Activated CD8-positive, alpha-beta memory T cell treated with anti-CD3 and anti-CD28 coated beads, Interleukin-2, amount 10 ng/mL, durations not matched to agents 7 days and 5 days (primary cell): ENCODE measurements at places on chromosomes 7 and 10. TPM values are rescaled to one million over a fixed set of nuclear protein-coding genes. Genes with fewer than 3 reads are reported as not detected.

Gene GPR85
- total RNA-seq, result not detected

Gene VIPR2
- total RNA-seq, result not detected

GRCh38 chr10:13681960-13682359 lies 95.2 kb downstream of the PRPF18 start:
- H3K4me1 ChIP-seq, result no peaks in the 10 kb centered on the region
- H3K27ac ChIP-seq, result no peak overlapping the region
- H3K4me3 ChIP-seq, result no peak overlapping the region
- H3K36me3 ChIP-seq, result no peaks in the 10 kb centered on the region
- H3K27me3 ChIP-seq, result peaks cover 13% of the 10 kb centered on the region

DNA sequence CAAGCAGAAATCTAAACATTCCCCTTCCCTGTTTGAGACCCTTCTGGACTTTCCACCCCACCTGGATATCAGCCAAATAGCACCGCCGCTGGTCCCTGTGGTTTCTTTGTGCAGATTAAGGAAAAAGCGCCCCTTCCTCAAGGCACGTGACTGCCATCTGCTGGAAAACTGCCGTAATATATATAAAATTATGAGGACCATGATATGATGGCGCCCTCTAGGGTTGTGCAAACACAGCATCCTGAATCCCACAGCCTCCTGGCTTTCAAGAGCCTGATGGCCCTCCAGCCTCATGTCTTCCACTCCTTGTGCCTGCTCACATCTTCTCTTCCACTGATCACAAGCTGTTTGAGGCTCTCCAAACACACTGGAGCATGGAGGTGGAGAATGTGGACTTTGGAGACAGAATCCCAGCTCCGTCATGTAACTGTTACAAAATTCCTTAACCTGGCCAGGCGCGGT lies 121.3 kb downstream of the MYL10 start:
- peaks cover 23% of the 10 kb centered on the region for H3K4me1 ChIP-seq
- no peaks in the 10 kb centered on the region for H3K36me3 ChIP-seq
- peak; percentile 56 for DNase-seq
- H3K4me3 ChIP-seq, result no peak overlapping the region
- no peak overlapping the region for H3K27ac ChIP-seq
- peaks cover 7% of the 10 kb centered on the region for H3K27me3 ChIP-seq

- no peaks in the 10 kb centered on the region for H3K27me3 ChIP-seq
- H3K4me3 ChIP-seq, result no peak overlapping the region
- no peaks in the 10 kb centered on the region for H3K4me1 ChIP-seq
- H3K27ac ChIP-seq, result no peak overlapping the region
- no peak for DNase-seq
- peaks cover 2% of the 10 kb centered on the region for H3K36me3 ChIP-seq
These were observed 51.0 kb downstream of the AMZ1 start for GRCh38 chr7:2738766-2739549.

GRCh38 chr10:29734640-29734961 lies 99.8 kb upstream of the SVIL start:
- H3K36me3 ChIP-seq, result no peaks in the 10 kb centered on the region
- no peak for DNase-seq
- peaks cover 8% of the 10 kb centered on the region for H3K4me1 ChIP-seq
- H3K27ac ChIP-seq, result no peak overlapping the region
- peak overlapping the region; percentile 43 for H3K4me3 ChIP-seq

DNA sequence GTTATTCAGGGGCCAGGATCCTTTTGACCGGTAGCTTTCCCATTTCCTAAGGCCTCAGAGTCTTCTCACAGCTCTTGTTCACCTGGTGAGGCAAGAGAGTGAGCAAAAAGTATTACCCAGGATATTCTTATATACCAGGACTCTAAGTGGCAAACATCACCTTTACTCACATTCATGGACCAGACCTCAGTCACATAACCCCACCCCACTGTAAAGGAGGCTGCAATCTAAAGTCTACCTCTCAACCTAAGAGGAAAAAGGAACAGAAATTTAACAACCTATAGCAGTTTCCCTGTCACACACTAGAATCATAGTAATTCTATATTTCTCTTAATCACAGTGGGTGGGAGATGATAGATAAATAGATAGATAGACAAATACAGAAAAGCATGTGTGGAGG lies 176.0 kb upstream of the PTPRZ1 start:
- H3K27me3 ChIP-seq, result no peaks in the 10 kb centered on the region
- DNase-seq, result no peak
- no peaks in the 10 kb centered on the region for H3K4me1 ChIP-seq
- H3K27ac ChIP-seq, result no peak overlapping the region
- H3K4me3 ChIP-seq, result no peak overlapping the region
- no peaks in the 10 kb centered on the region for H3K36me3 ChIP-seq

- H3K4me3 ChIP-seq, result no peak overlapping the region
- H3K27ac ChIP-seq, result no peak overlapping the region
- H3K36me3 ChIP-seq, result no peaks in the 10 kb centered on the region
- DNase-seq, result no peak
- H3K27me3 ChIP-seq, result peaks cover 10% of the 10 kb centered on the region
These were observed 20.2 kb downstream of the DDC start for GRCh38 chr7:50544992-50545391.

GRCh38 chr10:79274279-79275104 lies 72.8 kb upstream of the PPIF start:
- no peak for DNase-seq
- no peak overlapping the region for H3K27ac ChIP-seq
- peaks cover 11% of the 10 kb centered on the region for H3K36me3 ChIP-seq
- H3K27me3 ChIP-seq, result no peaks in the 10 kb centered on the region
- no peak overlapping the region for H3K4me3 ChIP-seq

GRCh38 chr10:70914316-70914864 lies 26.0 kb upstream of the PCBD1 start:
- no peaks in the 10 kb centered on the region for H3K36me3 ChIP-seq
- H3K4me3 ChIP-seq, result no peak overlapping the region
- DNase-seq, result no peak
- no peak overlapping the region for H3K27ac ChIP-seq

GRCh38 chr7:155941688-155942087 lies 129.4 kb upstream of the SHH start:
- DNase-seq, result no peak
- H3K4me1 ChIP-seq, result no peaks in the 10 kb centered on the region
- H3K27me3 ChIP-seq, result no peaks in the 10 kb centered on the region
- no peak overlapping the region for H3K4me3 ChIP-seq
- no peak overlapping the region for H3K27ac ChIP-seq
- no peaks in the 10 kb centered on the region for H3K36me3 ChIP-seq

DNA sequence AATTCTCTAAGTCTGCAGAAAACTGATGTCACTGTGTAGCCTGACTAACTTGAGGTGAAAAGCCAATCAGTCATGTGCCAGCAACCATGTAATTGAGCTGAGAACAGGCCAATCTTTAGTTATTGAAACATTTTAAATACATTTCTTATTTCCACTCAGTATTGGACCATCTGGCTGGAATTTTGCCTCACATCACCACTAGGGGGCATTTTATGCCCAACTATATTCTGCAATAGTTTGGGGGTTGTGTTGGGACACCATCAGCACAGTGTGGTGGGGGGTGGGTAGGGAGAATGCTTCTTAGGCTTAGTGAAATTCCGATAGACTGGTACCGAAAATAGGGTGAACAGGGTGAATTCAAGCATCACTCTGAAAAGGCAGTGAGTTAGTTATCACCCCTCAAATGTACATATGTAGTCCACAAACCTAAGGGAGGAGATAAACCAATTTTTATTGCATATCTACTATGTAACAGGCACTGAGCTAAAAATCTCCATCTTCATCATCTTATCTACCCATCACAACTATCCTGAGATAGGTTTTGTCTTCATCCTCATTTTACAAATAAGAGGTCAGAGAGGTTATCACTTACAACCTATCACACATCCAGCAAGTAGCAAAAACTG lies 17.8 kb downstream of the NPSR1 start:
- no peak for DNase-seq
- no peaks in the 10 kb centered on the region for H3K4me1 ChIP-seq
- no peak overlapping the region for H3K4me3 ChIP-seq
- peaks cover 3% of the 10 kb centered on the region for H3K27me3 ChIP-seq

DNA sequence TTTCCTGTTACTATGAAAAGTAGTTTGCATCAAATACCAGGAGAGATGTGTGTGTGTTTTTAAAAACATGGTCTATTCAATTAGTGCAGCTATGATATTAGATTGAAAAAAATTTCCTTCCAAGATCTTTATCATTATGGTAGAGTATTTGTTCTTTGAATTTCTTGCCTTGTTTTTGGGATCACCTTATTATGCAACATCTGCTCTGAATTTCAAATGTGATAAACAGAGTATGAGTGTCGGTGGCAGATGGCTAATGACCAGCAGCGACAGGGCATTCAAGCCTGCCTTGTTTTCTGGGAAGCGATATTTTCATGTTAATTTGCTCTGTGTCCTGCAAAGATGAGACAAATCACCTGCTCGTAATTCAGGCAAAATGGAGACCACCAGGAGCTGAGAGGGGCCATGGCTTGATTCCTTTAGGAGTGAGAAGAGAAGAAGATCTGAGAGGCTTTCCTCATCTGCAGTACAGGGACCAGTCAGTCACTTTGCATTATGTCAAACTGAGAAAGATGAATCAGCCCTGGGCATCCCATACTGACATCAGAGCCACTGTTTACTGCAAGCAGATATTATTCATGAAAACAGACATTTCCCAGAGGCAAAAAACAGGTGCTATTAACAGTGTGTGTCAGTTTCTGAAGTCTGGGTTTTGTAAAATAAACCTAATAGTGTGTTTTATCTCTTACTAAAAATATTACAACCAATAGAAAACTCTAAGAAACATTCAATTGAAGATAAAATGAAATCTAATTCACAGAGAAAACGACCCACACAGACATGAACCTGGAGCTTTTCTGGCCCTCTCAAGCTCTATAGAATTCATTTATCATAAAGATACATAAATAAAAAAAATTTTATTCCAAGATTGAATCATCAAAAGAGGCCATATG lies 67.6 kb downstream of the CDK6 start:
- peaks cover 60% of the 10 kb centered on the region for H3K4me1 ChIP-seq
- H3K27ac ChIP-seq, result peak overlapping the region; percentile 65
- no peaks in the 10 kb centered on the region for H3K27me3 ChIP-seq
- DNase-seq, result peak; percentile 49

GRCh38 chr10:103761075-103761920 lies 94.1 kb downstream of the SH3PXD2A start:
- no peak overlapping the region for H3K4me3 ChIP-seq
- DNase-seq, result no peak
- H3K27ac ChIP-seq, result no peak overlapping the region
- no peaks in the 10 kb centered on the region for H3K36me3 ChIP-seq

GRCh38 chr7:135253851-135254771 lies 20.5 kb downstream of the STRA8 start:
- H3K27ac ChIP-seq, result no peak overlapping the region
- H3K4me1 ChIP-seq, result no peaks in the 10 kb centered on the region
- H3K36me3 ChIP-seq, result no peaks in the 10 kb centered on the region
- H3K4me3 ChIP-seq, result no peak overlapping the region
- peaks cover 3% of the 10 kb centered on the region for H3K27me3 ChIP-seq

DNA sequence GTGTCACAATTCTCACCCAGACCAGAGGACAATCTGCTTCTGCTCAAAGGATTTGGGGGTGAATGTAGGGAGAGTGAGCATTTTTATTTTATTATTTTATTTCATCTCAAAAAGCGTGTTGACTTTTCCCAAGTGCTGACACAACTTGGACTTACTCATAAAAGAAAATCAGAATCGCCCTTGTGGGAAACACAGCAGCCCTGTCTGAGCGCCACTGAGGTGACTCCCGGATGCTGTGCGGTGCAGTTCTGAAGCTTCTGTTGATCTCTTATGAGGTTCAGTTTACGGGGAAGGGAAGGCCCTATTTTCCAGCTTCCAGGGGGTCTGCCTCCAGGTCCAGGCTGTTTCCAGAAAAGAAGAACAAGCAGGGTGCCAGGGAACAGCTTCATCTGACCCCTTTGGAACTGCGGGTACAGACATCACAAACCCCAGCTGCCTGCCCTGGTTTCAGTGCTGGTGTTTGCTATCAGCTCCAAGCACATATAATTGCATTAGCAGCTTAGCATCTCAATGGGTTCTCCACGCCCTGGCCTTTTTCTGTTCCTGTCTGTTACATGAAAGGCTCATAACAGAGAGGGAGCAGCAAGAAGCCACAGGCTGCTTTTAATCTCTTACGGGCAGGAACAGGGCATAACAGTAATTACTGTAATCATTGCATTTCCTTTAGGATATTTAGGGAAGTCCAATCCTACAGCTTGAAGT lies 52.4 kb downstream of the PARP12 start:
- no peak overlapping the region for H3K27ac ChIP-seq
- no peak for DNase-seq
- H3K36me3 ChIP-seq, result no peaks in the 10 kb centered on the region
- no peak overlapping the region for H3K4me3 ChIP-seq
- no peaks in the 10 kb centered on the region for H3K27me3 ChIP-seq

GRCh38 chr10:132962623-132963429 lies 20.5 kb upstream of the CFAP46 start:
- peak overlapping the region; percentile 84 for H3K4me3 ChIP-seq
- peaks cover 14% of the 10 kb centered on the region for H3K4me1 ChIP-seq
- H3K27me3 ChIP-seq, result peaks cover 4% of the 10 kb centered on the region
- no peaks in the 10 kb centered on the region for H3K36me3 ChIP-seq
- H3K27ac ChIP-seq, result peak overlapping the region; percentile 83
- no peak for DNase-seq

DNA sequence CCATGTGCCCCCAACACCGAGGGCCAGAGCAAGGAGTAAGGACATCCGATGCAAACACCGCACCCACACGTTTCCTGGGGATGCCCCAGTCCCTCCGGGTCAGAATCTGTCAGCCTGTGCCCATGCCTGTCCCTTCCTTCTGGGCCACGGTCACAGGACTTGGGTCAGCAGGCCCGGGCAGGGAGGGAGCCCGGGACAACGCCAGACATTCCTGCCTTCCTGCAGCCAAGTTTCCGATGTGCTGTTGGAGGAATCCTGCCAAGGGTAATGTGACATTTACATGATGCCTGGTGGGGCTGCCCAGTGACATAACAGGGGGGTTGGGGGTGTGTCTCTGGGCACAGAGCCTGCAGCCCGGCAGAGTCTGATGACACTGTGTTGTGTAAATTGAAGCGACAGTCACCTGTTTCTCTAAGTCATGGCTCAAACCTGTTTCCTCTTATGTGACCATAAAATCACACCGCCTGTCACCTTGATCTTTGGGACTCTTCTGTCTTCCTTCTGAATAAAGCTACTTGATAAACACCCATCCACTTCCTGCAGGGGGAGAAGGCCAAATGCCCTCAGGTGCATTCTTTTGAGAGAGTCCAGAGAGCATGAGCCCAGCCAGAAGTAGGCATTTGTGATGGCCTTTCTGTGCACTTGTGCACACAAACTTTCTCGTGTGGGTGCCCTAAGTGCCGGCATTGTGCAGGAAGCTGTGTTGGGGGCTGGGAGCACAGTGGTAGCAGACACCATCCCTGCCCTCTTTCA lies 175.3 kb upstream of the RHEB start:
- no peaks in the 10 kb centered on the region for H3K27me3 ChIP-seq
- H3K4me1 ChIP-seq, result no peaks in the 10 kb centered on the region
- H3K36me3 ChIP-seq, result no peaks in the 10 kb centered on the region
- no peak overlapping the region for H3K27ac ChIP-seq
- no peak for DNase-seq
